Umbilical cord (tissue), 2 donors: ENCODE measurements at places on chromosomes 1 and 21.

GRCh38 chr1:55329091-55329490, 113.9 kb upstream of the USP24 start:
- DNase-seq: peak; percentile 83

GRCh38 chr1:218779341-218780100, 394.2 kb upstream of the LYPLAL1 start:
- no peak for DNase-seq

DNA sequence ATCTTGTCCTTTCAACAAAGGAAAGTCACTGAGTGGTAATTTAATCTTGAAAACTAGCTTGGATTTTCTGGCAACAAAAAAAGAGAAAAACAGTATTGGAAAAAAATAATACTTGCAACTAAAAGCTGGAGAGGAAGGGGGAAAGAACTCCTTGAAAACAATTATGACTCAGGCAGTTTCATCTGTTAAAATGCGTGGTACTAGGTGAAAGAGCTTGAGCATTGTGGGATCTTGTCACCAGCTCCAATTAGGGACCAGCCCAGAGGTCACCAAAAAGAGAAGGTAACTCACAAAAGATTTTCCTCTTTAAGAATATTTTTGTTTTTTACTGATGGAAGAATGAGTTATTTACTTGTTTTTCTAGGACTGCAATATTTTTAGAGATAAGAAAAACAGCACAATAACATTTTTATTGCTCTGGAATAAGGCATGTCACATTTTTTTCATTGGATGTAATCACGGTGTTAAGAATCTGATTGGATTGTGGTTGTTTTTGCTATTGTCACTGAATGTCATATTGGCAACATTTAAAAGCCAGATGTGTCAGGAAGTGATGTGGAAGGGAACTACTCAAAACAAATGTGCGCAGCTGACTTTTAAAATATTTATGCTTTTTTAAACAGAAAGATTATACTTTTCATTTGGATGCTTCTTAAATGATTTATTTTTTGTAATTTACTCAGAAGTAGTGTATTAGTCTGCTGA, 78.5 kb upstream of the ADAMTS5 start:
- no peak for DNase-seq

GRCh38 chr1:198906739-198907422, 268.0 kb downstream of the PTPRC start:
- no peak for DNase-seq

- DNase-seq: no peak
Measured at GRCh38 chr1:11152755-11153154, 36.4 kb upstream of the ANGPTL7 start.

DNA sequence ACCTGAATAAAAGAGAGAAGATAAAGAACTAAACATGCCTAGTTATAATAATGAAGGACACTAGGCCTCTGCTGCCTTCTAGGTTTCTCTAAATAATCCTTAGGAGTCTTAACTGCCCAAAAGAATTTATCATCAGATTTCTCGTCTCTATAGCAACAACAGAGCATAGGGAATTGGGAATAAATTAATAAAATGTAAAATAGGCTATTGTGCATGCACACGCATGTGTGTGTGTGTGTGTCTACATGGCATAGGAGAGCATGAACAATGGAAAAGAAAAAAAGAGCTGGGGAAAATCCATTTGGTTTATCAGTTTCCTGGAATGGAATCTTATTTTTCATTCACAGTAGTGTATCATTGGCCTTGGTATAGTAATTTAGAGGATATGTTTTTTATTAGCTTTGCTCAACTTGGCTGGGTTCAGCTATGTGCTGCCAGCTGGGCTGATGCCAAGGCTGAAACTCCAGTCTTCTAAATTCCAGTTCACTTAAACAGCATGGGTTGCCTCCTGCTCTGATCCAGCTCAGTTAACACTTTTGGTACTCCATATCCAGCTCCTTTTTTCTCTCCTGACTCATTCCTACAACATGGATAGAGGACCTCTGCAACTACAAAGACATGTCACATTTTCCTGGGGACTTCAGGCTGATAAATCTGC, 80.6 kb upstream of the SLFNL1 start:
- peak; percentile 96 for DNase-seq

DNA sequence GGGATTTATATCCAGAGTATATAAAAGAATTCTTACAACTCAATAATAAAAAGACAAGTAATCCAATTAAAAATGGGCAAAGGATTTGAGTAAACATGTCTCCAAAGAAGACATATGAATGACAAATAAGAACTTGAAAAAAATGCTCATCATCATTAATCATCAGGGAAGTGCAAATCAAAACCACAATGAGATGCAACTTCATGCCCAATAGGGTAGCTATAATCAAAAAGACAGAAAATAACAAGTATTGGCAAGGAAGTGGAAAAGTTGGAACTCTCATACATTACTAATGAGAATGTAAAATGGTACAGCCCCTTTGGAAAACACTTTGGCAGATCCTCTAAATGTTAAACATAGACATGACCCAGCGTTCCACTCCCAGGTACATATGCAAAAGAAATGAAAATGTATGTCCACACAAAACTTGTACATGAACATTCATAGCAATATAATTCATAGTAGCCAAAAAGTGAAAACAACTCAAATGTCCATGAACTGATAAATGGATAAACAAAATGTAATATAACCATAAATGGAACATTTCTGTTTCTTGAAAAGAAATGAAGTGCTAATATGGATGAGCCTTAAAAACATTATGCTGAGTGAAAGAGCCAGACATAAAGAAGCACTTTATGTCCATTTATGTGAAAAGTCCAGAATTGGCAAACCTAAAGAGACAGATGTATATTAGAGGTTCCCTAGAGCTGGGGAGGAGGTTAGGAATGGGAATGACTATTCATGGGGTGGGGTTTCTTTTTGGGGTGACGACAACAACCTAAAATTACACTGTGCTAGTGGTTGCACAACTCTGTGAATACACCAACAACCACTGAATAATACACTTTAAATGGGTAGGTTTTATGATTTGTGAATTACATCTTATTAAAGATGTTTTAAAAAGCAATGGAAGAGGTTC, 259.7 kb downstream of the RHOU start:
- no peak for DNase-seq

DNA sequence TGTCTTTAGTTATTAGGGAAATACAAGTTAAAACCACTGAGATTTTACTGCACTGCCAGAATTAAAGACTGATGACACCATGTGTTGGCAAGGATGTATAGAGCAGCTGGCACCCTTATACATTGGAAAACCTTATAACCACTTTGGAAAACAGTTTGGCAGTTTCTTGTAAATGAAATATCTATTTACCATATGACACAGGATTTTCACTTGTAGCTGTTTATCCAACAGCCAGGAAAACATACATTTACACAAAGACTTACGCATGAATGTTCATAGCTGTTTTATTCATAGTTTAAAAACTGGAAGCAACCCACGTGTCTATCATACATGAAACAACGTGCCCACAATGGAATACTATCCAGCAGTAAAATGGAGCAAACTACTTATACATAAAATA, 45.3 kb downstream of the PRRC2C start:
- no peak for DNase-seq

DNA sequence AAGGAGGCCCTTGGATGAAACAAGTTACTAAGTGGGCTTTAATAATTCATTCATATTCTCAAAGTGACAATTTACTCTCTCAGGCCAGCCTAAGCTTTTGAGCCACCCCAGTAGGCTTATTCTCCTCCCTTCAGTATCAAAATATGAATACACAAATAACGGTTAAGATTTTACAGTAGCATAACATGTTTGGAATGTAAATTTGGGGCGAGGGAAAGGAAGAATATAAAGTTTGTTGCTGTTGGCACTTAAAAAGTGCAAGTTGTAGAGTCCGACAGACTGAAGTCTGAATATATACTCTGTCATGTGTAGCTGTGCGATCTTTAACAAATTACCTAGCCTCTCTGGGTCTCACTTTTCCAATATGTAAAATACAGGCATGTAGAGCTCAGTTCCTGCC, 22.6 kb upstream of the MYSM1 start:
- no peak for DNase-seq

DNA sequence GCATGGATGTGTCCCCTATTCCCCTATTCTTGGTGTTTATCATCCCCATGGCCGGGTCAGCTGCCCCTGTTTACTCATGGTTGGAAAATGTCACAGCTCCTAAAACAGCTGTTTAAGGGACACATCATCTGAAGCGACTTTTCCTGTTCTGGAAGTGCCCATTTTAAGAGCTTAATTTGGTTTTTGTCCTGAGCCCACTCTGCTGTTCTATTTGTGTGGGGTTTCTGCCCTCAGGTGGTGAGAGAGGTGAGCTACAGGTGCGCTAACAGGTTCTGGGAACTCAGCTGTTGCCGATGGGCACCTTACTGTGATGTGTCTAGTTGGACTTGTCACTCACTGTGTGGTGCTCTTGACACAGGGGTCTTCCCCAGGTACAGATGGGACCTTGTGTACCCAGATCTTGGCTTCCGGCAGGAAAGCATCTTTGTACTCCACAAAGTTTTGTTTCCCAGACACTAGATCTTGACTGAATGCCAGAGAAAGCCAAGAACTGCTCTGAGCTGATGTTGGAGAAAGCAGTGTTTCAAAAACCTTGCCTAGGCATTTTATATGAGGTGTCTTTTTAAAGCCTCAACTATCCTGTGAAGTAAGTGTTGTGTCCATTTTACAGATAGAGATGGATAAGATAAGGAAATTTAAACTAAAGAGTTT, 59.0 kb upstream of the CD1D start:
- peak; percentile 45 for DNase-seq

- DNase-seq: no peak
Measured at GRCh38 chr1:101162736-101163735, 73.8 kb upstream of the S1PR1 start.

- peak; percentile 36 for DNase-seq
Measured at GRCh38 chr1:113928187-113928930, 765 bp upstream of the HIPK1 start.

GRCh38 chr1:57887964-57888491, 464.2 kb upstream of the DAB1 start:
- DNase-seq: no peak

GRCh38 chr1:43274804-43275180, 5.0 kb downstream of the TMEM125 start:
- DNase-seq: no peak

DNA sequence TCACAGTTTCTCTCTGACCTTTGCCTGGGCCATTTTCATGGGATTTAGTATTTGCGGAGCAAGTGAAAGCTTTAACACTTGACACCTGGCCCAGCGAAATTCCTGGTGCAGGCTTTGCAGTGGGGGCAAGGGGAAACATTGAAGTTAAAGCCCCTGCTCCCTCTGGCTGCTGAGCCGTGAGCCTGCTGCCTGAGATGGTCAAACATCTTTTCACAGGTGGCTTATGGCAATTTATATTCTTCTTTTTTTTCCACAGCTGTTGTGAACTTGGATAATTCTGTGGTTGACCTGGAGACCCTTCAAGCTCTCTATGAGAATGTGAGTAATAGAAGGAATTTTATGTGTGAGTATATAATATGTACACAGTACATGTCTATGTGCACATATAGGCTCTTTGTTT, 202.9 kb downstream of the FMN2 start:
- no peak for DNase-seq

DNA sequence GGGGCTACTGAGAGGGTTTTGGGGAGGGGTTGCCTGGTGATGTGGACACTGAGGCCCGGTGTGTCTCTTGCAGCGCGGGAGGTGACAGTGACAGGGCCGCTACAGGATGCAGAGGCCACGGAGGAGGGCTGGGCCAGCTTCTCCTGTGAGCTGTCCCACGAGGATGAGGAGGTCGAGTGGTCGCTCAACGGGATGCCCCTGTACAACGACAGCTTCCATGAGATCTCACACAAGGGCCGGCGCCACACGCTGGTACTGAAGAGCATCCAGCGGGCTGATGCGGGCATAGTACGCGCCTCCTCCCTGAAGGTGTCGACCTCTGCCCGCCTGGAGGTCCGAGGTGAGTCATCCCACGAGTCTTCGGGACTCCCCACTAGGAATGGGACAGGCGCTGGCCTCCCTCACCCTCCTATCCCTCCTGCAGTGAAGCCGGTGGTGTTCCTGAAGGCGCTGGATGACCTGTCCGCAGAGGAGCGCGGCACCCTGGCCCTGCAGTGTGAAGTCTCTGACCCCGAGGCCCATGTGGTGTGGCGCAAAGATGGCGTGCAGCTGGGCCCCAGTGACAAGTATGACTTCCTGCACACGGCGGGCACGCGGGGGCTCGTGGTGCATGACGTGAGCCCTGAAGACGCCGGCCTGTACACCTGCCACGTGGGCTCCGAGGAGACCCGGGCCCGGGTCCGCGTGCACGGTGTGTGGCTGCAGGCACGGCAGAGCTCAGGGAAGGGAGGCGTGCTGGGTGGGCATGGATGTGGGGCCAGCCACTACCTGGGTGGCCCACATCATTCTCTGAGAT, 72.5 kb downstream of the OBSCN start:
- DNase-seq: no peak

- DNase-seq: peak; percentile 97
Measured at GRCh38 chr1:161196521-161197451, 2.1 kb downstream of the ADAMTS4 start.

- no peak for DNase-seq
Measured at GRCh38 chr1:2194319-2194897, at the start of gene FAAP20. Gene FAAP20 (minus strand): TSS chr1:2194772. CDS start chr1:2194749, 23 bp downstream.

- no peak for DNase-seq
Measured at GRCh38 chr1:196501760-196502428, 106.3 kb downstream of the KCNT2 start.

GRCh38 chr1:31811605-31812004, 4.2 kb downstream of the SPOCD1 start:
- DNase-seq: peak; percentile 66

- peak; percentile 82 for DNase-seq
Measured at GRCh38 chr1:234725177-234726132, 115.5 kb upstream of the IRF2BP2 start.

GRCh38 chr1:6962996-6963911, 178.0 kb downstream of the CAMTA1 start:
- DNase-seq: peak; percentile 38

DNA sequence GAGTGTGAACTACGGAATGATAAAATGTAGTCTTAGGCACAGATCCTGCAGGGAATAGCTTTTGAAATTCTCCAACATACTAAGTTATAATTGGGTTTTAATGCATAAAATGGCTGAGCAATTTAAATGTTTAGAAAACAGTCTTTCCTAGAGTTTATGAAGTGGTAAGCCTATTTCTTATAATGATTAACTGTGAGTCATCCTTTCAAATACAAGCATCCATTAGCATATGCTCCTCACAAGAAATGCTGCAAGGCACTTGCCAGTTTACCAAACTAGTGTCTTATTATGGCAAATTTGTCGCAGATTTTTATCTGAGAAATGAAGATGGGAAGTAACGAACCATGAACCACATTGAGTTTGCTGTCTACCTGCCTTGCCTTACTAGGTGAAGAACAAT, 101.3 kb upstream of the ESRRG start:
- no peak for DNase-seq

DNA sequence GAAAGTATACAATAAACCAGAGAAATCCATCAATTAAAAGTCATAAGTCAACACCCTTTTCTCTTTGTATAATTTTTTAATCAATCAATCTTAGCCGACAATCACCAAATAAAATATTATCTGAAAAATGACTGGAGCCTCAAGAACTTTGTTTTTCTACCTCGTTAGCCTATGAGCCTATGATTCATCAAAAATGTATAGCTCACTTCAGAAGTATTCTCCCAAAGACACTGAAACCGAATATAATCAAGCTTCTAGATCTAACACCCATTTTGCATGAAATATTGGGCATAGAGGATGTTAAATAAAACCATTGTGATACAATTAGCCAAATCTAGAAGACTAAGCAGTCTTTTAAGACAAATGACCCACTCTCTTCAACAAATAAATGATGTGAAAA, 17.8 kb upstream of the RSBN1 start:
- no peak for DNase-seq

- no peak for DNase-seq
Measured at GRCh38 chr1:71916894-71917293, 365.4 kb downstream of the NEGR1 start.

GRCh38 chr21:39060485-39061083, 122.7 kb downstream of the PSMG1 start:
- no peak for DNase-seq
